Central memory CD8-positive, alpha-beta T cell (primary cell): ENCODE measurements at places on chromosomes 1 and 21.

- DNase-seq = no peak
These were observed 15.2 kb downstream of the CDCP2 start for GRCh38 chr1:54137534-54138061.

- no peak for DNase-seq
These were observed 8.3 kb downstream of the VSIG8 start for GRCh38 chr1:159854116-159854692.

- DNase-seq = no peak
These were observed 13.2 kb upstream of the NPHP4 start for GRCh38 chr1:6005276-6005917.

GRCh38 chr1:151655371-151655770 lies 43.5 kb downstream of the SNX27 start:
- no peak for DNase-seq

- DNase-seq = no peak
These were observed 273.1 kb upstream of the PROX1 start for GRCh38 chr1:213714645-213715044.

DNA sequence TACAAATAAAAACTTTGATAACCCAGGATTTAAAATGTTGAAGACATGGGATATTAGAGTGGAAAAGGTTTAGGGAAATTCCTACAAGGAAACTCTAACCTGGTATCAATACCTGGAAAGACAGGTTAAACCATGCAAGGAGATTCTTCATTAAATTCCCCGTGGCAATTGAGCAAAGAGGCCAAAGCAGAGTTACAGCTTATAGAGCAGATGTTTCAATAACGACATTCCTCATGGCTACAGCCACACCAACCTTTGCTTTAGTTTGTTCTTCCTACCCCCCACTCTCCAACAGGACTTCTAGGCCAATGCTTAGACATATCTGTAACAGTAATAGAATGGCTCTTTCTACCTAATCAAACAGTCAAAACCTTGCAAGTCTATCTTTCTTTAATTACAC lies 271.3 kb downstream of the COL11A1 start:
- no peak for DNase-seq

DNA sequence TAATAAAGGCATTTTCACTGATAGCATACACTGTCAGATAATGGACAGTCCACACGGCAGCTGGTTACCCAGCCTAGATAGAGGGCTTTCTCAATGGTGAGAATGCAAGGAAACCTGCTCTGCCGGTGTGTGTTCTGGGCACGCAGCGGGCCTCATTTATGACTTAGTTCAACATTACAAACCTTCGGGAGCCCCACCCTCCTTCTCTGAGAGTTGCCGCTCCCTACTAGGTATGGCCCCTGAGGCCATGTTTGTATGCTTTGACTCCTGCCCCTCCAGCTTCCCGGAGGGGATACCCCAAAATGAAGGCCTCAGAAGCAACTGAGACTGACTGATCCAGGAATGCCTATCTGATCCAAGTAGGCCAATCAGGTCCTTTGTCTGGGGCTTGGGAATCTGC lies 17.2 kb upstream of the FABP3 start:
- no peak for DNase-seq

DNA sequence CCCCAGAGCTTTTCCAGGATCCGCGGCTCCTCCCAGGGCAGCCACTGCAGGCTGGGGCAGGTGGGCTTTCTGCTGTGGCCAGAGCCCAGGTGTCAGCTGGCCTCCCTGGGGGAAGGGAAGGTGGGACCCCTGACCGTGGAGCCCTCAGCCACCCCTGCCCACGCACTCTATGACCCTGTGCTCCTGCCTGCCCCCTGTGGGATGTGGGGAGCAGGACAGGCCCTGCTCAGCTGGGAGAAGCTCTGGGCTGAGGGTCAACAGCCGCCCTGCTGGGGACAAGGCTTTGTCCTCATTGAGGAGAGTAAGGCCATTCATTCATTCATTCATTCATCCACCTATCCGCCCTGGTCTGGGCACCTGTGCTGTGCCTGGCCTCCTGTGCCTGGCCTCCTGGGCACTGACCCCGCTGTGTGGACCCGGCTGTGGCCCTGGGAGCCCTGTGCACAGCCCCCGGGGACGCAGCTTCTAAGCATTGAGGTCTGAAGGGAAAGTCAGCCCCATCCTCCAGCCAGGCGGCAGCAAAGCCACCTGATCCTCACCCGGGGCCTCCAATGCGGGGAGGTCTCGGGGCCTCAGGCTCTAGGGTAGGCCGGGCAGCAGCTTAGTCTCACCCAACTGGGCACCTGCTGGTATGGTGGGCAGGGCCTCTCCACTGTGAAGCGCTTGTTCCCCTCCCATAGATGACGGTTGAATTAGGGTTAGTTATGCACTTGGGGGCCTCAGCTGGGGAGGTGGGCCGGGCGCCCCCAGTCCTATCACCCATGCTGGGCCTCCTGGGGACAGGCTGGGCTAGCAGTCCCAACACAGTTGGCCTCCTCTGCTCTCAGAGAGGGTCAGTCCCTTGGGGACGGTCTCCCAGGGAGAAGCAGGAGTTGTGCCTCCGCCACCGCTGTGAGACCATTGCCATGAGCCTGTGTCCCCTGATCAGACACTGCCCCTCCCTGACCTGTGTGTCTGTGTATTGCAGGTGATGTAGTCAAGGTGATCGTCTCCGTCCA lies 6.0 kb downstream of the TNFRSF14 start:
- DNase-seq = no peak

- DNase-seq = no peak
These were observed 9.1 kb downstream of the CTSE start for GRCh38 chr1:206014601-206015000.

DNA sequence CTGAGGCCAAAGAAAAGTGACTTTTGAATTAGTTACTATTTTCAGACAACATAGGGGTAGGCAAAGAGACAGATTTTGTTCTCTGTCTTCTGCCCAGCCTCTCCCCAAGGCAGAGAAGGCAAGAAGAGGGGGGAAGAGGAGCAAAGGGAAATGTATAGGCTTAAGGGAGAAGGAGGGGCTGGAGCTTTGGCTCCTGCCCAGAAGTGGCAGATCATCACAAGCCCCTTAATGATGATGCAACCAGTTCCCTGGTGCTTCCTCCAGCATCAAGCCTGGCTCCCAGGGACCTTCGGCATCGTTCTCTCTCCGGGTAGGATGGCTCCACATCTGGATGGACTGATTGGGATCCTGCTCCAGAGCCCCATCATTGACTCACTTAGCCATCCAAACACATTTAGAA lies 112.8 kb downstream of the KCND3 start:
- no peak for DNase-seq

- no peak for DNase-seq
These were observed 142.8 kb upstream of the COA6 start for GRCh38 chr1:234230414-234230862.

DNA sequence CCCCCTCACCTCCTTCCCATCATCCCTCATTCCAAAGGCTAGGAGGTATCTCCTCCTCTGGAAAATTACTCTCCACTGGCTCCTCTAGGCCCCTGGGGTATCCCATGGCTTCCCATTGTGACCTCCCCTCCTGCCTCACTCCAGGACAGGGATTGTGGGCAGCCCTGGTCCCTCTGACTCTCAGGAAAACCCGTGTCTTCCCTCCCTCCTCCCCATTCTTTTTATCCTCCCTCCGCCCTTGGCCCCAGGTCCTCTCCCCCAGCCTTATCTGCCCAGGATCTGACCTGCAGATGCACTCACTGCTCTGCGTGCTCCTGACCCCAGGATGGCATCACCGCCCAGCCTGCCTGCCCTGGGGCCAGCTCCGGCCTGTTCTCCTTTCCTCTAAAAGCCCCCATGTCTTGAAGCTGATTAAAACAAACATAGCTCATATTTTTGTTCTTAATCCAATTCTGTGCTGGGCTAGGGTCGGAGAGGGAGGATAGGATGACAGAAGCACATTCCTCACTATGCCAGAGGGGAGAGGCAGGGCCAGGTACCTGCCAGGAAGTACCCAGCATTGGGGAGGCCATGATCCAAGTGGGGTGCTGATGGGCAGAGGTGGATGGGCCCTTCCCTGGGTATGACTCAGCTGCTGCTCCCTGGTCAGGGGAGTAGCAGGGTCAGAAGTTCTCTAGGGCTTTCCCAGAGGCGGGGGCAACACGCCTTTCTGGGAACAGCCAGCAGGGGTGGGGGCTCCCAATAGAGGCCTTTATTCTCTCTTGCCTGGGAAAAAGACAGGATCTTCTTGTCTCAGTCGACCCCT lies 13.8 kb upstream of the UBL4B start:
- DNase-seq = no peak

DNA sequence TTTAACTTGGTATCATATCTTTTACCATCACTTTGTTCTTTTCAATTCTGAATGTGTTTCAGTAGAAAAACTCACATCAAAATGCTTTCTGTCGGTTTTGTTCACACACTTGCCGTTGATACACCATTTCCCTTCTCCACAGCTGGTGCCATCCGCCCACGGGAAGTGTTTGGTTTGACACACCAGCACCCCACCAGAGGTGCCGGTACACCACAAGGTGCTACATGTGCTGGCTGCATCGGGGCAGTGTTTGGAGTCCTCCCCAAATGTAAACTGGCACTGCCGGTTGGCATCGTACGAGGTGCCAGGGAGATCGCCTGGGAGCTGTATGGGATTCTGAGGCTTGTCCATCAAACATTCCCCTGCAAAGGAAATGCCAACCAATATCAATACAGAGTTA lies 5.0 kb downstream of the ADAMTS1 start:
- no peak for DNase-seq

GRCh38 chr1:10304295-10304694 lies 93.9 kb downstream of the KIF1B start:
- no peak for DNase-seq

GRCh38 chr1:111719674-111720132 lies 19.5 kb downstream of the INKA2 start:
- no peak for DNase-seq

DNA sequence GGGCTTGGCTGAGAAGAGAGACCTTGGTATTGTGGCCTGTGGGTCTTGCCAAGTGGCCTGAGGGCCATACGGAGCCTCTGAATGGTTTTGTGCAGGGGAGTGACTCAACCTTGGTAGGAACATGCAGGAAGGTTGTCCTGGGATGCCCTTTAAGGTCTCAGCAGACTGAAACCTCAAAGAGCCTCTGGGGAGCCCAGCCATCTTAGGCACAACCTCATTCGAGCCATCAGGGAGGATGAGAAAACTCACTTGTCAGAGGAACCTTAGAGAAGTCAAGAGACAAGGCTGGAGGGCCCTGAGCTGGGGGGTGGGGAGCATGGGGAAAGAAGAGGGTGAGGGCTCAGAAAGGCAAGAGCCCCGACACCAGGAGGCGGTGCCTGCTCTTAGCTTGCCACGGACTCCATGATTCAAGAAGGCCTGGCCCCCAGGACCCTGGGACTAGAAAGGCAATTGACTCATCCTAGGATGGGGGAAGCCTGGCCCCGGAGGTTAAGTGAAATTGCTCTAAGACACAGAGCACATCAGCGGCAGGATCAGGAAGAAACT lies 13.0 kb downstream of the IFI6 start:
- no peak for DNase-seq

GRCh38 chr1:202596638-202597037 lies 113.6 kb downstream of the SYT2 start:
- DNase-seq = no peak

DNA sequence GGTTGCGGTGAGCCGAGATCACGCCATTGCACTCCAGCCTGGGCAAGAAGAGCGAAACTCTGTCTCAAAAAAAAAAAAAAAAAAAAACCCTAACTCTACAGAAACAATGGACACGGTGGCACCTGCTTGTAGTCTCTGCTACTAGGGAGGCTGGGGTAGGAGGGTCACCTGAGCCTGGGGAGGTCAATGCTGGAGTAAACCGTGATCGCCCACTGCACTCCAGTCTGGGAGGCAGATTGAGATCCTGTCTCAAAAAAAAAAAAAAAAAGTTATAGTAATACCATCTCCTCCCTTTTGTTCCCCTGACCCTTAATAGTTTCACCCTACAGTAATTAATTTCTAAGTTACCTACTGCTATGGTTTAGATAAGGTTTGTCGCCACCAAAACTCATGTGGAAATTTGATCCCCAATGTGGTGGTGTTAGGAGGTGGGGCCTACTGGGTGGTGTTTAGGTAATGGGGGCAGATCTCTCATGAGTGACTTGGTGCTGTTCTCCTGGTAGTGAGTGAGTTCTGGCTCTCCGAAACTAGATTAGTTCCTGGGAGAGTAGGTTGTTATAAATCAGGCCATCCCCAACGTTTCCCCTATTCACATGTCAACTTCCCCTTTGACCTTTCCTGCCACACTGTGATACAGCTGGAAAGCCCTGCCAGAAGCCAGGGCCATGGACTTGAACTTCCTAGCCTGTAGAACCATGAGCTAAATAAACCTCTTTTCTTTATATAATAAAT lies 9.8 kb downstream of the FBXO42 start:
- no peak for DNase-seq

- DNase-seq = peak; percentile 27
These were observed 183.8 kb downstream of the DHRS3 start for GRCh38 chr1:12434174-12434573.

- DNase-seq = no peak
These were observed 63.9 kb downstream of the TRIM11 start for GRCh38 chr1:228342627-228343190.

GRCh38 chr1:54376430-54377039 lies 29.7 kb downstream of the SSBP3 start:
- no peak for DNase-seq

DNA sequence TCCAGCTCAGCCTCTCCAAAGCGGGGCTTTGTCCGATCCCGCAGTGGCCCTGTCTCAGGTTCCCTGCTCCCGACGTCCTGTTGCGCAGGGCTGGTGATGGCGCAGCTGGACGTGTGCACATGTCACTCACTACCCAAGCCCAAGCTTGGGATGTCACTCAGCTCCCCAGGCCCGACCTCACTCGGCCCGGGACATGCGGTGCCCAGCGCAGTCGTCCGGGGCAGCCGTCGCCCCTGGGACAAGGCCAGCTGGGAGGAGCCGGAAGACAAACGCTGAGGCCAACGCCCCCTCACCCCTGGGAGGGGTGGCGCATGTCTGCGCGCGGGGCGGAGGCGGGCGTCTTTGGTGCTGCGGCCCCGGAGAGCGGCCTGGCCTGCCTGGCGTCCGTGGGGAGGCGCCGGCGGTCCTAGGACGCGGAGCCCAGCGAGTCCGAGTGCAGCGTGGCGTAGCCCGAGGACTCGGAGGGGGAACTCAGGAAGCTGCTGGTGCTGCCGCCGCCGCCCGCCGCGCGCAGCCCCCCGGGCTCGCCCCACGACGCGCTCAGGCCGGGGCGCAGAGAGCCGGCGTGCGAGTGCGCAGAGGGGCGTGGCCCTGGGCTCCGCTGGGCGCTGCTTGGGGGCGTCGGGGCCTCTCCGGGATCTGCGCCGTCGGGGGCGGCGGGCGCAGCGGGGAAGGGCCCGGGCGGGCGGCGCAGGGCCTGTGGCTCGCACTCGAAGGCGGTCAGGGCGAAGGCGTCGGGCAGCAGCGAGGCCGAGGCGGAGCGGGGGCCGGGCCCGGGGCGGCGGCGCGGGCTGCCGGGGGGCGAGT lies 5.2 kb downstream of the HES3 start:
- DNase-seq = no peak

- no peak for DNase-seq
These were observed 101.2 kb downstream of the GDAP2 start for GRCh38 chr1:117828201-117828600.

DNA sequence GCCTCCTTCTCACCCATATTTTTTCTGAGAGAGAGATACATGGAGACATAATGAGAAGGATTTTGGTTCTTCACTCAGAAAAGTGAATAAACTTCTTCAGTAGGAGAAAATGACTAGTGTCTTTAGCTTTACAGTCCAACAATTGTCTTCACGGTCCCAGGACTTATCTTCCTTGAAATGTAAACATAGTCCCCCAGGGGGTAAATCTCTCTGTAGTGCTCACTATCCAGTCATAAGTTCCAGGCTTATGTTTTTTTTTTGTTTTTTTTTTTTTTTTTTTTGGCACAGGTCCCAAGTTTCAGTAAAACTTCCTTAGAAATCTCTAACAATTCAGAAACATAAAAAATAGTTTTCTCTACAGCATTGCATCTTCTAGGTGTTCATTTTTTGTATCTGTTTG lies 890.2 kb upstream of the B3GALT2 start:
- no peak for DNase-seq
